ENCODE measurements at places on chromosomes 13 and 19.

DNA sequence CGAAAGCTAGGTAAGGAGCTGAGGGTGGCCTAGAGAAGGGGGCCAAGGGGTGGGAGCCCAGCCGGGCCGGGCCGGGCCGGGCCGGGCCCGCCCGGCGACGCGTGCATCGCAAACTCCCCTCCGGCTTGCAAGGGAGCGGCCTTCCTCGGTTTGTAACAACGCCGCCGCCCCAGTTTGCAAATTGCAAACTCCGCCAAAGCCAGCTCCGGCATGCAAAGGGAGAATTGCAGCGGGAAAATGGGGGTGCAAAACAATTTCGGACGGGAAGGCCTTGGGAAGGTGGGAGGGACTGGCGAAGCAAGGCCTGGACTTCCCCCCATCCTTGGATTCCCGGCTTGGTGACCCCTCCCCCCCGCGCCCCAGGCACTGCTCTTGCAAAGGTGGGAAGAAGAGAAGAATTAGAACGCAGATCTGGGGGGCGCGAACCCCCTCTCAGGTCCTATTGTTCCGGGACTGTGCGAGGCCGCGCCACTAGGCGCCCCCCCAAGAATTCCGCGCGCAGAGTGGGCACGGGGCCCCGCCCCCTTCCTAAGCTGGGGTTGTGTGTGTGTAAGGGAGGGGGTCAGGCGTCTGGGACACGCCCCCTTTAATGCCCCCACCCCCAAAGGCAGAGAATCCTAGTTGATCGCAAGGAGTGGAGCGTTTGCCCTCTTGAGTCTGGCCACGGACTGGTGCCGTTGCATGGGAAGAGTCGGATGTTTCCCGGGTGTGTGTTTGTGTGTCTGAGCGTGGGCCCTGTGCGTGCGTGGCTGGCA lies 926 bp downstream of the PRR12 start:
- DNase-seq = no peak

GRCh38 chr19:2394054-2394441 lies 33.3 kb downstream of the TIMM13 start:
- DNase-seq = no peak

GRCh38 chr19:2556221-2557092 lies 80.5 kb downstream of the GADD45B start:
- DNase-seq = no peak

GRCh38 chr19:3844596-3844995 lies 24.2 kb downstream of the ZFR2 start:
- DNase-seq = no peak
